Endothelial cell (in vitro differentiated cells): ENCODE measurements at places on chromosomes 1 and 21.

DNA sequence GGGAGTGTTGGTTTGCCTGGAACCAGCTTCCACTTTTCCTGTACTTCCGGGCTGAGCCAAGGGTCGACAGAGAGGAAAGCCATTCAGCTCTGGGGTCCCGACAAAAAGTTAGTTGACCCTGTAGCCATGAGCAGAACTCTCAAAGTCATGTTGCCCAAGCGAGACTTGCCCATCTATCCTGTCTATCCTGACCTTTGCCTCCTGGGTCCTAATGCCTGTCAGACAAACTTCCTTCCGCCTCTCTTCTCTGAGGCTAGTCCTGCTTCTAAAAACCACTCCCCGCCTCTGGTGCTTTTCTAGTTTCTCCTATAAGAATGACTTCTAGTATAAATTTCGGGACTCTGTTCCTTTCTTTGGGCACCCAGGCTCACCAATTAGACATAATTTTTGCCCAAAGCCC, 7.7 kb upstream of the PCP4L1 start:
- DNase-seq: no peak

- DNase-seq: no peak
Measured at GRCh38 chr1:10428984-10429383, 1.2 kb upstream of the CENPS start.

GRCh38 chr1:168550971-168551370, 7.2 kb upstream of the XCL2 start:
- DNase-seq: no peak

DNA sequence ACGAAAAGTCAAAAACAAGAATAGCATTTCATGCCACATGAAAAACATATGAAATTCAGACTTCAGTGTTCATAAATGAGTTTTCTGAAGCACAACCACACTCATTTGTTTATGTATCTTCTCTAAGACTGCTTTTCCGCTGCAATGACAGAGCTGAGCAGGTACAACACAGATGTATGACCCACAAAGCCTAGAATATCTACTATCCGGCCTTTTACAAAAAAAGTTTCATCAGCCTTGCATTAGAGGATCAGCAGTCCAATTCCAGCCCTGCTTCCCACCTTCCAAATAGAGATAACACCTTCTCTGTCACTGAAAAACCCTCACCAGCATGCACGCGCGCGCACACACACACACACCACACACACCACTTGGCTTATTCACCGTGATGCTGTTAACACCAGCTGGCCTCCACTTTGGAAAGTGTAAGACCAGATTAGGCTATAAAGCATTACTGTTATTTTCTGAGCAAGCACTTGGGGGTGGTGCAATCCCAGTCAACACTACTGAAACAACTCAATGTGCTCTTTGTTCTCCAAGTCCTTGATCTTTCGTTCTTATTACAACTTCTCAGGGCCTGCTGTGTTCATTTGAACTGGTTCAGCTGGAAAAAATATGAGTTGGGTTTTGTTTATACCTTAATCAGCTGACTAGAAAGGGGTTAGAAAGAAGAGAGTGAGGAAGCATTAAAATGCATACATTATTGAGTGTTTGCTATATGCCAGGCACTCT, 90.0 kb downstream of the GLUL start:
- no peak for DNase-seq

- no peak for DNase-seq
Measured at GRCh38 chr1:167542109-167543032, 11.2 kb downstream of the CREG1 start.

DNA sequence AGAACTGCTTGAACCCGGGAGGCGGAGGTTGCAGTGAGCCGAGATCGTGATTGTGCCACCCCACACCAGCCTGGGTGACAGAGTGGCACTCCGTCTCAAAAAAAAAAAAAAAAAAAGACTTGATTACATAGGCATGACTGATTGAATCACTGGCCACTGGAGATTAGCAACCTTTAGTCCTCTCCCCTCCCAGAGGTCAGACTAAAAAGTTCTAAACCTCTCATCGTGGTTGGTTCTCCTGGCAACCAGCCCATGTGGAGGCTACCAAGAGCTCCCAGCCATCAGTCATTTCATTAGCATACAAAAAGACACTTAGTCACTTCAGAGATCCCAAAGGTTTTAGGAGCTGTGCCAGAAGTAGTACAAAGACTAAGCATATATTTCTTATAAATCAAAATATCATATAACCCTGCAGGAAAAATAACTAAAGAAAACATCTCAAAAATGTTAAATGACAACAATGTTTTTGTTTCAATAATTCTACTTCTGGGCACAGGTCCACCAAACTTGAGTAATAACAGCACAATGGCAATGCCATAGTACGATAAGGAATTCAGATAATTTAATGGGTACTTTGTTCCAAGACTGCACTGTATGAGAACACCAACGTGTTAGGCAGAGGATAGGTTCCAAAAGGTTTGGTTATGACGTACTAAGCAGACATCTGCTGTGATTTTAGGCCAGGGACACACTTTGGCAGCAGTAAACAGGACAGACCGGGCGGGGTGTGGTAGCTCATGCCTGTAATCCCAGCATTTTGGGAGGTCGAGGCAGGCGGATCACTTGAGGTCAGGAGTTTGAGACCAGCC, 18.1 kb downstream of the USP48 start:
- DNase-seq: no peak
